ENCODE measurements at places on chromosomes 13 and 19.

DNA sequence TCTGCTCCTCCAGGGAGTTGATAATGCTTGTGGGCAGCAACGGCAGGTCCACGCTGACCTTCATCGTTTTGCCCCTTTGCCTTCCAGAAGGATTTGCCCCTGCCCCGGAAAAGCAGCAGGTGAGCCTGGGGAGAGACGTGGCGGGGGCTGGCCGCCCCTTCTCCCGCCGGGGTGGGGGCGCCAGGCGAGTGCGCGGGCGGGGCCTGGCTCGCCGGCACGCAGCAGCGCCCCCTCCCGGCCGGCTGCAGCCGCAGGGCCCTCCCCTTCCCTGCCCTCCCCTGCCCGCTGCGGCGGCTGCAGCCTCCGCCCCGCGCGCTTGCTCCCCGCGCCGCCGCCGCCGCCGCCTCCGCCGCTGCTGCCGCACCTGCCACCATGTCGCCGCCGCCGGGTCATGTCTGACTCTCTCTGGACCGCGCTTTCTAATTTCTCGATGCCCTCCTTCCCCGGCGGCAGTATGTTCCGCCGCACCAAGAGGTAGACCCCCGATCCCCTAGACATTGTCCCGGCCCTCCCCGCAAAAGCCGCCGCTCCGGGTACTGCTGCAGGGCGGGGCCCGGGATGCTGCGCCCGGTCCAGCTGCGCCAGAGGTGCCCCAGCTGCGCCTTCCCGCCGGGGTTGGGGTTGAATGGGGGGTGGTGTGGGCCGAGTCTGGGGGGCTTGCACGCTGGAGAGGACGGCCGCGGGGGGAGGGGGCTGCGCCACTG lies at the start of gene MAST1:
Gene MAST1, plus strand, starts transcription at position 334 of the 704 bp plus-strand sequence. Its CDS starts 58 bp downstream, at position 392.
- no peak for DNase-seq

- no peak for DNase-seq
These were observed 1.3 kb downstream of the SLC25A42 start for GRCh38 chr19:19064811-19065745.

- DNase-seq = no peak
These were observed 13.6 kb upstream of the PEPD start for GRCh38 chr19:33535226-33535625.

DNA sequence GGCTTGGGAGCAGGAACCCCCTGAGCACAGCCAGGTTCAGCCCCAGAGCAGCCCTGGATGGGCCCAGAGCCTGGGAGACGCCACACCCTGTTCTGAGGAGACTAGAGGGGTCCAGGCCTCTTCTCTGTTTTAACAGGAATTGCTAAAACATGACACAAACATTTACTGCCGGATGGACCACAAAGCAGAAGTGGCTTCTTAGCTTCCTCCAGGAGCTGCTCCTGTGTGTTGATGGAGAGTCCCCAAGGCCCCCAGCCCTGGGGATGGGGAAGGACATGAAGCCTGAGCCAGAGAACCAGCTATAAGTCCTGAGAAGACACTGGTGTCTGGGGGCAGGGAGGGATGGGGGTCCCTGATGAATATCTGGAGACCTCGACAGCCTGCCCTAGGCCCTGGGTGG lies 14.6 kb downstream of the CEACAM3 start:
- no peak for DNase-seq

DNA sequence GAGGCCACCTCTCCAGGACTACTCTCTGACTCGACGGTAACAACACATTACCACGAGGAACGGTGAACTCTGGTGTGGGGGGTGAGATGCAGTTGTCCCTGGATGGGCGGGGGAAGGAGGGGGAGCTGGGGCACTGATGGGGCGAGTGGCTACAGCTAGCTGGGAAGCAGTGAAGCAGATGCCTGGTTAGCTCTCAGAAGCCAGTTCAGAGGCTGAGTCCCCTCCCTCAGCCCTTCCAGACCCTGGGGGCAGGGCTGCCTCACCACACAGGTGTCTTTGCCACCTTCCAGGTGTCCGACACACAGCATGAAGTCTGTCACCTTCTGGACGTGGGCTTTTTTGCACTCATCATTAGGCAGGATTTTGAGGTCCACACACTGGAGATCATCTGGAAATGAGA lies 4.0 kb downstream of the KLK1 start:
- no peak for DNase-seq

DNA sequence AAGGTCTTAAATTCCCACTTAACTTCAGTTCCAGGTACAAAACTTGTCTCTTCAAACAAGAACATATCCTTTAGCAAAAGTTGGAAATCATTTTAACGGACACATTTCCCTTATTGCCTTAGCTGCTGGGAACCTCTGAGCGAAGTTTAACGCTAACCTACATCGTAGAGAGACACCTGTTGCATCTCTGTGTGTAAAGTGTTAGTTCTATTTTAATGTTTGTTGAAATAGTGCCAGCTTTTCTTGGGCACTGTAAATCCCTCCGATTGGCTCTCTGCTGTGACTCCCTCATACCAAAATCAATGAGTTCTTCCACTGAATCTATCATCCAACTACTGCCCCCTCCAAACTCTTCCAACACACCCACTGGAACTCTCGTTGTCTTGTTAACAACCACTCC lies 2.3 kb upstream of the HIF3A start:
- DNase-seq = no peak

DNA sequence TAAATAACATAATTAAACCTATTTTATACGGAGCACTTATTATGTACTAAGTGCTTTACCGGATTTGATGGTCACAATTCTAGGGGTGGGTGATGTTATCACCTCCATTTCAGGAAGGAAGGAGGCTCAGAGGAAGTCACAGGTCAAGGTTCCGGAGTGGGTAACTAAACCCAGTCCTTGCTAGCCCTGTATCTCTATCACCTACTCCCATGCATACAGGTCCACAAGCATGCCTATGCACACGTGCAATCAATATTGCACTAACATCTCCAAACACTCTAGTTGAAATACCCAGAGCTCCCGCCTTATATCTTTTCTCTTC lies 17.8 kb upstream of the FOSB start:
- no peak for DNase-seq

- DNase-seq = no peak
These were observed 535.8 kb upstream of the KLHL1 start for GRCh38 chr13:70644052-70644451.

GRCh38 chr19:55352040-55352439 lies 2.5 kb downstream of the COX6B2 start:
- no peak for DNase-seq

- no peak for DNase-seq
These were observed 111.8 kb downstream of the SACS start for GRCh38 chr13:23321535-23322241.

GRCh38 chr13:61258185-61258584 lies 157.5 kb downstream of the PCDH20 start:
- no peak for DNase-seq

DNA sequence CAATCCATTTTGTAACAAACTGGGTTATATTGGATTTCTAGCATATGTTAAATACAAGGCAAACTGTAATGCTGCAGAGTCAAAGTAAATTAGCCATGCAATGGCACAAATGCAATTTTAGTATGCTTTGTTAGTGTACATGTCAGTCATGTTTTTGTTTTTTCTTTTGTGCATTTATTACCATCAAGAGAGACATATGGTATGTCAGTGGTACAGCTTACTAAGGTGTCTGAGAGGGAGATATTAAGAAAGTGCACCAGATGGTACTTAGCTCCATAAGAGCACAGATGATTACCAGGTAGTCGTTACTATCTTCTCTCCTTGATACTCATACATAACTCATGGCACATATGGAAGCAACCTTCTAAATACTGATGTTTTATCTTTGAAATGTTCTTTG lies 550.3 kb downstream of the GPC5 start:
- no peak for DNase-seq

- DNase-seq = no peak
These were observed 26.7 kb upstream of the NPAS1 start for GRCh38 chr19:46992699-46993535.

GRCh38 chr13:101730420-101731000 lies 278.0 kb downstream of the ITGBL1 start:
- no peak for DNase-seq

- DNase-seq = no peak
These were observed 213.0 kb downstream of the FOXO1 start for GRCh38 chr13:40453351-40454021.

- DNase-seq = no peak
These were observed 4.6 kb downstream of the MATK start for GRCh38 chr19:3781603-3782002.

DNA sequence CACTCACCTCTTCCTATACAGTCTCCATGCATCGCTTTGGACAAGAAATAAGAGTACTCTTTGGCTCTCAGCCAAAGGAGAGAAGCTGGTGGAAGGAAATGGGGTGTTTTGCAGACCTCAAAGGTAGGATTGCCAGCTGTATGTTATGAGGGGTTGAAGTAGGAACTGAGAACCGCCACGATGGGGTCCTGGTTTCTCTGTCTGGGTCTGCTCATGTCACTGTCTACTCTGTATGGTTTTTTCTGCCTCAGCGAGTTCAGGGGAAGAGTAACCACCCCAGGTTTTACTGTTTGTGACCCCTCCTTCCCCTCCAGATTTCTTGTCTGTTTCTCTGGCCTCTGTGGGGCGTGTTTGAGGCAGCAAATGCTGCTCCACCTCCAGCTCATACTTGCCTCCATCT lies 4.1 kb downstream of the ZNF805 start:
- no peak for DNase-seq

- peak; percentile 24 for DNase-seq
These were observed 1.1 kb upstream of the FXYD3 start for GRCh38 chr19:35114353-35115176.

DNA sequence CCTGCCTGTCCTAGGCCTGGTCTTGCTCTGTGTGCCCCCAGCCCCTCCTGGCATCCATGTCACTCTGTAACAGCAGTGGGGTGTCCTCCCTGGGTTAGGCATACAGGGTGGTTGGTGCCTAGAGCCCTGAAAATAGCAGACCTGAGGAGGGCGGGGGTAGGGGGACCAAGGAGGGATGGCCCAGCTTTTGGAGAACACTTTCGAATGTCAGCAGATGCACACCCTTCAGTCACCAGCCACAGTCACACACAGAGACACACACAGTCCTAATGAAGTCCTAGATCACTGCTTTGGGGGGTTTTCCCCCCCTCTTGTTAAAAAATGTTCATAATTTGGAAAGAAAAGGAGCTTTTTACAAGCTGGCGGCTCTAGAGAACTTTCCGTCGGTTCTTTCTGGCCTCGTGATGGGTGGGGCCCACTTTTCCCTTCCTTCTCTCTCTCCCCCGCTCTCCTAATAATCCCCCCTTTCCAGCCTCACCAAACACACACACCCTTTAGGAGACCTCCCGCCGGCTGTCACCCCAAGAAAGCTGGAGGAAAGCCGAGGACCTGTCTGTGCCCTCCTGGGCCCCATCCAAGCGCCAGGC lies 47.9 kb downstream of the LYL1 start:
- no peak for DNase-seq

- no peak for DNase-seq
These were observed 96.4 kb upstream of the STARD13 start for GRCh38 chr13:33381906-33382305.

- no peak for DNase-seq
These were observed 3.0 kb upstream of the LGALS14 start for GRCh38 chr19:39701291-39701690.

DNA sequence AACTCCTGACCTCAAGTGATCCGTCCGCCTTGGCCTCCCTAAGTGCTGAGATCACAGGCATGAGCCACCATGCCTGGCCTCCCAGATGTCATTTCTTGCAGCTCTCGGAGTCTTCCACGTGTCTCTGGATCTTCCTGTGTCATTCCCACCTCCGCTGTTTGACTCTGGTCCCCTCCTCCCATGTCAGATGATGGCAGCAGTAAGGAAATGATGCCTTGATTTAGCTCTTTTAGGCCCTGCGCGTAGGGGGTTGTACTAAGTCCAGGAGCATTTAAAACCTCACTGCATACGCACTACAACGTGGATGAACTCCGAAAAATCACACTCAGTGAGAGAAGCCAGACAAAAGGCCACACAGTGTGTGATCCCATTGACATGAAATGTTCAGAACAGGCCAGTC lies 113.1 kb downstream of the GNG7 start:
- no peak for DNase-seq

- DNase-seq = no peak
These were observed 6.0 kb downstream of the SIX5 start for GRCh38 chr19:45762870-45763631.

DNA sequence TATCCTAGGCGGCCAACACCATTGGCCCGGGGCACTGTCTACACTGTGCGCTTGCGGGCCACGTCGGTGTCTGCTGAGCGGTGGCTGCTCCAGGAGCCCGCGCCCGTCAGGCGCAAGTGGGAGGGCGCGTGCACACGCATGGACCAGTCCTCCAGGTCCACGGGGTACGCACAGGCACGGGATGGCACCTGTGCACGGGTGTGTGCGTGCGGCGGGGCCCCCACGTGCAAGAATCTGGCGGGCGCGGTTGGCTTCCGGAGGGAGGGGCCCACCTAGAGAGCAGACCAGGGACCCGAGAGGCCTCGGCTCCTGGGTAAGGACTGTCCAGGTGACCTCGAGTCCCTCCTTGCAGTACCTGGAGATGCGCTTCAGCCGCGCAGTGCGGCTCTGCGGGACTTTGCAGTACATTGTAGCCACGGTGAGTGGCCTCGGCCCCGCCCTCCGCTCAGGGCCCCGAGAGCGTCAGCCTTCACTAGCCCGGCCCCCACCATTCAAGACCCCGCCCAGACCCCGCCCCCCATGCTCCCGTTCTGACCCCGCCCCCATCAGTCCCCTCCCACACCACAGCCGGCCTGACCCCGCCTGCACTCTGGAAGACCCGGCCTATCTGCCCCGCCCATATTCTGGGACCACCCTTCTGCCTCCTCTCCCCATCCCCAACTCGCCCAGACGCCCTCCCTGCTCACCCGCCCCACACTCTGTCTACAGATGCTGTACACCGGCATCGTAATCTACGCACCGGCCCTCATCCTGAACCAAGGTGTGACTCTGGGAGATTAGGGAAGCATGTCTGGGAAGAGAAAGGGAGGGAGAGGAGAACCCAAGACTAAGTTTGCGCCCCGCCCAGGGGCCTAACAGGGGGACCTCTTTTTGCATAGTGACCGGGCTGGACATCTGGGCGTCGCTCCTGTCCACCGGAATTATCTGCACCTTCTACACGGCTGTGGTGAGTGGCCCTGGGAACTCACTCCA lies 2.3 kb downstream of the SLC5A5 start:
- peak; percentile 55 for DNase-seq

DNA sequence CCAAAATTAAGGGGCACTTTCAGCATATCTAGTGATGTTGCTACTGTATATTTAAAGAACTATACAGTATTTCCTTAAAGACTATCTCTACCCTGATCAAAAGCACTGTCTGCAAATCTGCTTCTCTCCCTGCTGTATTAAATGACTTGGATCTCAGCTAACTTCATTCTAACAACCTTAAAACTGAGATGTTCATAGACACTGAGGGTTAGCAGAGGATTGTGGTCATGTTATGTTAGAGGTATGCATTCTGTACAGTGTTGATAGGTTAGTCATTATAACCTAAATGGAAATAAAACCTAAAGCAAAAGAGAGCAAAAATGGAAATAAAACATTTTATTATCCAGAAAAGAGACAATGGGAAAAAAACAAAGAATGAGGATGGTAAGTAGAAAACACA lies 9.9 kb downstream of the GPR183 start:
- DNase-seq = no peak

Measured in activated CD8-positive, alpha-beta memory T cell treated with anti-CD3 and anti-CD28 coated beads for 1 hour (primary cell).